ENCODE measurements at places on chromosomes 16 and 17. TPM values are rescaled to one million over a fixed set of nuclear protein-coding genes. Genes with fewer than 3 reads are reported as not detected.

The SLX4 gene
- 2.6 TPM for total RNA-seq

The GCGR gene
- total RNA-seq, result not detected

The ZPBP2 gene
- total RNA-seq, result not detected

The C16orf82 gene
- total RNA-seq, result not detected

The ASB16 gene
- not detected for total RNA-seq

The SKAP1 gene
- total RNA-seq, result not detected

The OTOP2 gene
- total RNA-seq, result not detected

The KRTAP3-2 gene
- total RNA-seq, result not detected

The C17orf58 gene
- total RNA-seq, result 21.1 TPM

The GRAP gene
- total RNA-seq, result not detected

Data from MG63 (cell line).